ENCODE measurements at places on chromosomes 3 and 15.
A peak's percentile ranks its signal among the peaks of the same experiment; 100 is the strongest.

DNA sequence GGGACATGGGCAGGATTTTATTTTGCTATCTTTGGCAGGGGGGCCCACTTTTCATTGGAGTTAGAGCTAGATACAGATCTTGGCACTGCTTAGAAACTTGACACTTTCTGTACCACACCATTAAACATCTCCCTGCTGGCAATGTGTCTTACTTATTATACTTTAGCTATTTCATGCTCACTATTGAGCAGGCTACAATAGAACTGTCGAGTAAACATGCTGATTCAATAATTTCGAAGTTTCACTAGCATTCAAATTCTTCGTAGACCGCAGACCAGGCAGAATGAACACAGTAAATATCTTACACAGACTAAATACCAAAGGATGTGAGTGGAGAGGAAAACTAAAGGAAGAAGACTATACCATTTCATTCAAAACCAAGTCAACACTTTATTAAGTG lies 180.8 kb downstream of the UNC13C start:
- DNase-seq, result no peak

DNA sequence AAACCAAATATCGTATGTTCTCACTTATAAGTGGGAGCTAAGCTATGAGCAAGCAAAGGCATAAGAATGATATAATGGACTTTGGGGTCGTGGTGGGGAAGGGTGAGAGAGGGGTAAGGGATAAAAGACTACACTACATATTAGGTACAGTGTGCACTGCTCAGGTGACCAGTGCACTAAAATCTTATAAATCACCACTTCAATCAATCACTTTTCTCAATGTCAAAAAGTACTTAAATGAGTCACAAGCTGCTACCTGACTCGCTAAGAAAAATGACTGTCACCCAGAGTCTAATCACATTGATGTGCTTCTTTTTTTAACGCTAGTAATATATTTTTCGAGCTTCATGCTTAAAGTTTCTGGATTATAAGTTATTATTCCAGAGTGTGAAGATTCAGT lies 95.5 kb downstream of the CBLB start:
- no peak for DNase-seq

GRCh38 chr3:62621176-62621575 lies 247.8 kb upstream of the FEZF2 start:
- no peak for DNase-seq

DNA sequence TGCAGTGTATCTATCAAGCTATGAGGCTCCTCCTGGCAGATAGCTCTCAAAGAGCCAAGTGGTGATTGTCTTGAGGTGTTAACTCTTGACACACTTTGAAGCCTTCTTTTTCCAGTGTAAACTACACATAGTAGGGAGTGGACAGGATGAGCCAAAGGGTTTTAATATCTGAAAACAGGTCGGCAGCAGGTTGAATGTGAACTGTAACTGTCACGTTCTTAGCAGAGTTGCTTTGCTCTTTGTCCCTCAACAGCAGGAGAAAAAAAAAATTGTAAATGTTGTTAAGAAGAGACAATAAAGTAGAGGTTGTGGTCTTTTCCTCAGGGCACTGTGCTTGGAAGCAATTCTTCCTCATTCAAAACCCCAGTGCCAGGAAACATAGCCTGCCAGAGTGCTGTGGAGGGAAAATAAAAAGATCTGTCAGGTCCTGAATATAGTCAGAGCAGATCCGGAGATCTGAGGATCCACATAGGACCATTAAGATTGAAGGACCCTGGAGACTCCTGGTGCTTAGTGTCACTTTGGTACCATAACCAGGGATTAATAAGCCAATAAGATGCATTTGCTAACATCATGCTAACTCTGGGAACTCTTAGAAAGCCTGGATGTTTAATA lies 229.7 kb downstream of the NAALADL2 start:
- no peak for DNase-seq

DNA sequence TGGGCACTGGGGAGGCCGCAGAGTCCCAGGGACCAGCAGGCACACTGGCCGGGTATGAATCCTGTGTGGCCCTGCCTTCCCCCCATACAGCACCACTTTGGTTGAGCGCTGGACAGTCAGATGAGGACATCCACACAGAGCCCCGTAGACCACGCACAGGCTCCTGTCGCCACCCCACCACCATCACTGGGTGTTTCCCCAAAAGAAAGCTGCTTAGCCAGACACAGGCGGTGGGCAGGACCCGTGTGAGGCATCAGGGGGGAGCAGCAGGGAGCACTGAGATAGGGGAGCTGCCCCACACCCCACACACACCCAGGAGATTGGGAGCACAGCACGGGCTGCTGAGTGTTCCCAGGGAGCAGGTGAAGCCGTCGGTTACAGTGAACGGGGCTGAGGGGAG lies 42.4 kb upstream of the SLC41A3 start:
- DNase-seq, result no peak

DNA sequence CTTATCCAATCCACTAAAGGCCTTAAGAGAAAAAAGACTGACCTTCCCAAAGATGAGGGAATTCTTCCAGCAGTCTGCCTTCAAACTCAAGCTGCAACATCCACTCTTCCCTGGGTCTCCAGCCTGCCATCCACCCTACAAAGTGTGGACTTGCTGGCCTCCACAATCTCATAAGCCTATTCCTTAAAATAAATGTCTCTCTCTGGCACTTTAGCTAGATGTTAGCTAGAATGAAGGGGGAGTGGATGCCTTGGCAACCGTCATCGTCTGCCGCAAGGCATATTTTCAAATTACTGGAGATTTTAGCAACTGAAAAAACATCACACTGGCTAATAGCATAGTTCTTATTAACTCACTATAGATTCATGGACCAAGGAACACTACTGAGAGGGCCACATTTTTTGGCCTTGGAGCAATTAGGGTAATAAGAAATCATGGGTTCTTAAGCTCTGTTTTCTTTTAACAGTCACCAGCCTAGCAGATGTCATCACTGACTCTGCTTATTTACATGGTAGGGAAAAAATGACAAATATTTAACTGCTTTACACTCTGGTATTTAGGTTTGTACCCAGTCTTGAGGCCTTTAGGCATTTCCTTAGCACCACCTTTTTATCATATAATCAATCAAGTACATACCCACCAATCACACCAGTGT lies 245.3 kb downstream of the MYRIP start:
- no peak for DNase-seq

- DNase-seq, result no peak
These were observed 57.9 kb downstream of the ACAP2 start for GRCh38 chr3:195384952-195385351.

DNA sequence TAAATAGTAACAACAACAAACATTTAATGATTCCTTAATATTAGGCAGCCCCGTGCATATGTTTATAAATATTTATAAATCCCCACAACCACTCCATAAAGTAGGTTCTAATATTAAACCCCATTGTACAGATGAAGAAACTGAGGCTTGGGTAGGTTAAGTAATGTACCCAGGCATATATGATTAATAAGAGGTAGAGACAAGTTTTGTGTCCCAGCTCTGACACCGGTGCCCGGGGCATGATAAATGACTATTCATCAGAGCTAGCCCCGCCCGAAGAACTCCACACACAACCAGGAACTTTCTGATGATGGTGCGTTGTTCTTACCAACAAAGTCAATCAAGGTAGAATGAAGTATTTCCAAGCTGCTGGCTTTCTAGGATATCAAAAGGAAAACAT lies 19.4 kb downstream of the CDCP1 start:
- no peak for DNase-seq

GRCh38 chr3:118909763-118910162 lies 124.9 kb downstream of the IGSF11 start:
- no peak for DNase-seq

DNA sequence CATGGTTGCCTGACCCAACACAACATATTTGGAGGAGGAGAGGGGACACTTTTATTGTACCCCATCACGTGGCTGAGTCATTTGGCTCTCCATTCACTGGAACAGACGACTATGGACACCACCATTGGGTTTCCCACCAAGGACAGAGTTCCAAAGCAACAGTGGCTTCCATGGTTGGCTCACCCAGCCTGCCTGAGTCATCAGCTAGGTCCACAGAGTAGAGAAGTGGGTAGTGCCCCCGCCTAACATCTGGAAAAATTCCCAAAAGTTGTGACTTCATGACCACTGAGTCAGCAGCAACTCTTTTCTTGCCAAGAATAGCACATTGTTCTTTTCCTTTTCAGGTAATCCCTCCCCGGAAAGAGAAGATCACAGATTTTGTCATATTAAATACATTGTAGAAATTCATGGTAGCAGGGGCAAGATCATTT lies 3.0 kb upstream of the PPP1R2 start:
- peak; percentile 23 for DNase-seq

DNA sequence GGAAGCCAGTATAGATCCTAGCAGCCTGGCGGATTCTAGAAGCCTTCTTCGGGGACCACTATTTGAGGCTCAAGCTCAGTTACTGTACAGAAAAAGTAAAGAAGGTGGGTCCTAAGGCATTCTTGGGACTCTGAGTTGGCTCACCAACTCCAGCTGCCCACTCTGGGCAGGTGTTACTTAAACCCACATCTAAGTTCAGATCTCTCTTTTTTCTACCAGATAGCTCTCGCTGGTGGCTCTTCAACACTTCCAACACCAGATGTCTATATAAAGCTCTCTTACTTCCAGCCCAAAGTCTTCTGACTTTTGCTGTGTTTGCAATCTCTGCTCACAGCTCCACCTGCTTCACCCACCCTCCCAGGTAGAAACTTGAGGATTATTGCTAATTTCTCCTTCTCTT lies 232.8 kb upstream of the TPRG1 start:
- no peak for DNase-seq

DNA sequence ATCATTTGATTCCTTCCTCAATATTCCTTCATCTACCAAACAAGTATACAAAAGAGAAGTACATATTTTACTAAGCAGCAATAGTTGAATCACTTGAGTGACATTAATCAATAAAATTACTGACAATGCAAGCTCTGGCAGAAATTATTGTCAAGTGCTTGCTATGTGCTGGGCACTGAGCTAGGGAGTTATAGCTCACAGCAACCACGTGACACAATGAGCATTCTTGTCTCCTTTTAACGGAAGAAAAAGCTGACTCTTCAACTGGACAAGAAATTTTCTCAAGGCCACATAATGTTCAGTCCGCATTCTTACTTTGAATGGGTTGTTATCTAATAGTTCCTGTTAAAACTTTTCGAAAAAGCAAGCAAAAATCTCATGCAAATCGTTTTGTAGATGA lies 500.1 kb downstream of the PYDC2 start:
- no peak for DNase-seq

- DNase-seq, result no peak
These were observed 2.1 kb downstream of the EPHB1 start for GRCh38 chr3:134797057-134797740.

DNA sequence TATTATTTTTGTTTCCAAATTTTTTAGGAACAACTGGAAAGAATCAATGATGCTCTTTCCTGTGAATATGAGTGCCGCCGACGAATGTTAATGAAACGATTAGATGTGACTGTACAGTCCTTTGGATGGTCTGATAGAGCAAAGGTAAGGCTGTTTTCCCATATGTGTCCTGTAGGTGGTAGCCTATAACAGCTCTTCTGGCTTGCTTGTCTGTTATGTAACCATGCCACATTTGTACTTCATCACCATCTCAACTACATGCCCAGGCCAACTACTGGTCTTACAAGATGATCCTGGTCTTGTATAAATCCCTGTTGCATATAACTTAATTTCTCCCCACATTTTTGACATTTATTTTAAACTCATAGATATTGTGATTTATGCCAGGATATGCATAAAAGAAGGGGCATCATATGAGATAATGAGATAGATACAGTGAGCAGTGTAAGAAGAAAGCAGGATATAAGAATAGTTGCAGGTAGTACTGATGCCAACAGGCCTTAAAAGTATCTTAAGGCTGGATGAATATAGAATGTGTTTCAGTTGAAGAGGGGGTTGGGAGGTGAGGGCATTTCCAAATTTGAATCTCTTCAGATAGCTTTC lies 20.3 kb downstream of the FAM98B start:
- DNase-seq, result peak; percentile 12

- DNase-seq, result no peak
These were observed 5.9 kb downstream of the ZDHHC23 start for GRCh38 chr3:113953677-113954076.

GRCh38 chr3:153574445-153574844 lies 412.4 kb downstream of the RAP2B start:
- DNase-seq, result no peak

DNA sequence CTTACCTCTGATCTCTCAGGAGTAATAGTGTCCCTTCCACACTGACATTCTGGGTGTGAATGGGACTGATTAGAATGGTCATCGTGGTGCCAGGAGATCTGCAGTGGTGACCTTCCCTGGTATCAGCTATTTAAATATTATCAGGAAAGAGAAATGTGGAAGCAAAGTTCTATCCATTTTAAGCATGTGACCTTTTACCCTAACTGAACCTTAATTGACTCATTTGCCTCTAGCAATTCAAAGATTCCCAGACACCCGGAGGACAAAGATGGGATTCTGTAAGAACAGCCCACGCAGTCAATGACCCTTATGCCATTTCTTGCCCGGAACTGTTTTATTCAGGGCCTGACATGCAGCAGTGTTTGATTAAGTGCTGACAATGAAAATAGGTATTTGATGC lies 10.3 kb downstream of the LIPC start:
- no peak for DNase-seq

- DNase-seq, result no peak
These were observed 5.2 kb upstream of the TOPAZ1 start for GRCh38 chr3:44236485-44236908.

DNA sequence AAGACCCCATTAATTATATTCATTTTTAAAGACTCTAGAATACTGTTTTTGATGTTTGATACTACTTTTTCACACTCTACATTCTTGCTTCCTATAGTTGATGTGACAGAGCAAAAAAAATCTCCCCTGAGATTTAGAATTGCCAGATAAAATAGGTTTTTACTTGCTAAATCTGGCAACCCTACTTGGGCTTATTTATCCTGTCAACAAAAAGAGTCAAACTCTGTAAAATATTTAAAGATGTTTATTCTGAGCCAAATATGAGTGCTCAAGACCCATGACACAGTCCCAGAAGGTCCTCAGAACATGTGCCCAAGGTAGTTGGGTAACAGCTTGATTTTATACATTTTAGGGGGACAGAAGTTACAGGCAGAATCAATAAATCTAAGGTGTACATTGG lies 72.3 kb downstream of the DAPK2 start:
- DNase-seq, result no peak

DNA sequence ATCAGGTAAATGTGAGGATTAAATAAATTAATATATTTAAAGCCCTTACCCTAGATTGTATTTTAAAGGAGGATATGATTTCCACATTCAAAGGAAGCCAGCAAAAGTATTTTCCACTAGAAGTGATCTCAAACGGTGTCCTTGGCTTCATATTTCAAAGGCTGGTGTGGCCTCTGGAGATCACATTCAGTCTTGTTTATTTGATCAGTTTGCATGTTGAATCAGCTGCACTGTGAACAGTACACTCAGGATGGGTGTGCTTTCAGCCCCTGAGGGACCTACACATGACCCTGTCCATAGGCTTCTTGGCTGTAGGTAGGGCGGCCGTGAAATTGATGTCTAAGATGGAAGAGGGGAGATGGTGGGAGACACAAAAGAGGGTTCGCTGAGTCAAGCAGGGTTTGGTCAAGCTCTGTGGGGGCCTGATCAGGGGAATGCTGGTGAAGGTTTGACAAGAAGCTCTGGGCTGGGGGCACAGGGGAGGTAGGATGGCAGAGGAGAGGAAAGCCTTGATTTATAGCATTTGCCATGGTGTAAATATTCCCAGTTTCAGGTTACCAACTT lies 21.9 kb downstream of the CYP8B1 start:
- no peak for DNase-seq

Measured in activated CD4-positive, alpha-beta T cell treated with anti-CD3 and anti-CD28 coated beads, Interleukin-2, amount 50 U/mL, for 1 hour (primary cell).